Common myeloid progenitor, CD34-positive (primary cell): ENCODE measurements at places on chromosomes 3 and 15.

- DNase-seq: no peak
Measured at GRCh38 chr3:21573291-21573690, 177.7 kb downstream of the ZNF385D start.

- DNase-seq: no peak
Measured at GRCh38 chr15:56978898-56979662, 60.6 kb downstream of the TCF12 start.

DNA sequence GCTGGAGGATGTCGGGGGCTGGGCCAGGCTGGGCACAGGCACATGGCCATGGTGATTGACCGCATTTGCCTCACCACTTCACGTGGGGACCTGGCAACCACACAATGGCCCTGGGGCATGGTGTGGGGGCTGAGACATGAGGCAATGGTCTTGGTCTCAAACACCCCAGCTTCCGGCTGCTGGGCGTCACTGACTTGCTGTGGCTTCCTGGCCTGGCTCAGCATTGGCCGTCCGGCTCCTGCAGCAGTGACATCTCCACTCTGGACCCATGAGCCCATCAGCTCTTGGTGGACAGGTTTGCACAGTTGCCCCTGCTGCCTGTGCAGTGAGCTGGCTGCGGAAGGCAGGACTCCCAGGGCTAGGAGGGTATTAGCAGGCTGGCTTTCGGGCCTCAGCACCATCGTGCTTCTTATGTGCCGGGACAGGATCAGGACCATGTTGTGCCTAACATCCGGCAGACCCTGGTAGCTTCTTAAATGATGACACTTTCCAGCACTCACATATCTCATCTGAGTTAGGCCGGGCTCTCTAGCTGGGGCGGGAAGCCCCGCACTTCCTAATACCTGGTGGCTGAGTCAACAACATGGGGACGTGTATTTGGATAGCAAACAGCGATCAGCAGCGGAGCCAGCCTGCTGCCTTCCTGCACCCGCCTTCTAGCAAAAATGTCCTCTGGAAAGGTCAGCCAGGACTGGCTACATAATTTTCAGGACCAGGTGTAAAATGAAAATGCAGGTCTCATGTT is 34.1 kb downstream of the ZNF710 start:
- peak; percentile 75 for DNase-seq

- DNase-seq: no peak
Measured at GRCh38 chr3:85584779-85585356, 626.1 kb downstream of the CADM2 start.

DNA sequence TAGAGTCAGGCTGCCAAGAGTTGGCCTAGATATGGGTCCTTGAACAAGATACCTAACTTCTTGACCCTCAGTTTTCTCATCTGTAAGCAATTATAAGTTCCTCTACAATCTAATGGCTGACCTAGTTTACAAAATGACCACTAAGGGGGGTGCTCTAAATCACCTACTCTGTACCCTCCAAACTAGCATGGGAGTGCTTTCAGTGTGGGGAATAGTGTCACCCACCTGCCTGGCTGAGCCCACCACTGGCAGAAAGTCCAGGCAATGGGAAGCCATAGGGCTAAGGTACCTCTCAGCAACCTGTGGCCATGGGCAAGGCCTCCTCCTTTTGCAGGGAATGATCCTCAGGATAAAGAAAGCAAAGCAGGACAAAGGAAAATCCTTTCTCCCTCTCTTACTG is 58.9 kb downstream of the COL6A5 start:
- DNase-seq: no peak

- DNase-seq: no peak
Measured at GRCh38 chr3:41489231-41489630, 289.9 kb downstream of the CTNNB1 start.

- no peak for DNase-seq
Measured at GRCh38 chr3:55205990-55206389, 278.1 kb upstream of the LRTM1 start.

DNA sequence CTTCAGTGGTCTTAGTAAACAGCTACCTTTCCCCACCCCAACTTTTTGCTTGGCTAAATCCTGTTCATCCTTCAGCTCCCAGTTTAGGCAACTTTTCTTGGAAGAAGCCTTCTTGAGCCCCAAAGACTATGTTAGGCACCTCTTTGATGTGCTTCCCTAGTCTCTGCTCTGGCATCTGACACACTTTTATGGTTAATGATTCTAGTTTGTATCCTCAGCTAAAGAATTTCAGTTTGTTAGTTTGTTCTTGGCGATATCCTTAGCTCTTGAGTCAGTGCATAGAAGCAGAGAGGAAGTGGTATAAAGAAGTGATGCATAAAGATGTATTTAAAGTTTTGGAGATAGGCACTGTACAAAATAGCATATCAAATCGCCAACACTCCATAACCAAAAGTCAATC is 168.4 kb downstream of the WDR72 start:
- no peak for DNase-seq

- DNase-seq: no peak
Measured at GRCh38 chr3:16987141-16987540, 102.4 kb downstream of the PLCL2 start.

- DNase-seq: peak; percentile 41
Measured at GRCh38 chr15:77753281-77753873, 120.7 kb upstream of the LINGO1 start.

DNA sequence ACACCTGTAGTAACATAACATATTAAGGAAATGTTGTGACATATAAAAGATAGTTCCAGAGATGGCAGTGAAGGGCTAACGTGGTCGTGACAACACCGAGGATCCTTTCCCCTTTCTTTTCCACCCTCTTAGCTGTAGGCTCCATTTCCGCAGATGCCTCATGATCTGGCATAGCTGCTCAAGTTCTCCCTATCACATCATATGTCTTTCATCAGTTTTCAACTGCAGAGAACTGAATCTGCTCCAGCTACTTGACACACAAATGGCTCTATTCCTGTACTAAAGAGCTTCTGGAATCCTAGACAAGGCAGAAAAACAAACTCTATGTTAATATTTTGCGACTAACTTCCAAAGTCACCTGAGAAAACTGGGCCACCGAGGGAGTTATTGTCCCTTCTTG is 275.0 kb upstream of the SLCO3A1 start:
- no peak for DNase-seq

GRCh38 chr3:143445118-143445517 is 325.5 kb downstream of the CHST2 start:
- DNase-seq: no peak

- DNase-seq: peak; percentile 88
Measured at GRCh38 chr3:138594935-138595610, 1.0 kb upstream of the CEP70 start.
